ENCODE measurements at places on chromosomes 1 and 21. TPM values are rescaled to one million over a fixed set of nuclear protein-coding genes. Genes with fewer than 3 reads are reported as not detected.

- no peak overlapping the region for H3K4me3 ChIP-seq
- H3K27me3 ChIP-seq = peaks cover 33% of the 10 kb centered on the region
- no peaks in the 10 kb centered on the region for H3K36me3 ChIP-seq
- H3K4me1 ChIP-seq = peaks cover 9% of the 10 kb centered on the region
- no peak for DNase-seq
Measured at GRCh38 chr1:17186216-17186909, 18.6 kb upstream of the PADI1 start.

GRCh38 chr1:116891396-116892079, 18.2 kb upstream of the PTGFRN start:
- no peak for DNase-seq
- no peak overlapping the region for H3K27ac ChIP-seq
- no peak overlapping the region for H3K4me3 ChIP-seq
- no peaks in the 10 kb centered on the region for H3K36me3 ChIP-seq
- H3K4me1 ChIP-seq = no peaks in the 10 kb centered on the region
- peaks cover 5% of the 10 kb centered on the region for H3K27me3 ChIP-seq

- H3K36me3 ChIP-seq = no peaks in the 10 kb centered on the region
- H3K27me3 ChIP-seq = no peaks in the 10 kb centered on the region
- DNase-seq = no peak
- H3K27ac ChIP-seq = no peak overlapping the region
Measured at GRCh38 chr1:171988243-171988885, 147.1 kb downstream of the DNM3 start.

- no peaks in the 10 kb centered on the region for H3K36me3 ChIP-seq
- H3K4me1 ChIP-seq = no peaks in the 10 kb centered on the region
- H3K27me3 ChIP-seq = no peaks in the 10 kb centered on the region
- no peak overlapping the region for H3K4me3 ChIP-seq
Measured at GRCh38 chr1:237171454-237172117, 129.6 kb downstream of the RYR2 start.

The LAMC2 gene
- 16.0 TPM for total RNA-seq

The SZT2 gene
- total RNA-seq = 32.8 TPM

The GBP1 gene
- total RNA-seq = 22.1 TPM

The CLIC6 gene
- total RNA-seq = 0.83 TPM

All from esophagus squamous epithelium (tissue), 5 donors.